ENCODE measurements at places on chromosomes 5 and 9.

GRCh38 chr5:147359101-147359500, 124.3 kb downstream of the STK32A start:
- no peak for DNase-seq

DNA sequence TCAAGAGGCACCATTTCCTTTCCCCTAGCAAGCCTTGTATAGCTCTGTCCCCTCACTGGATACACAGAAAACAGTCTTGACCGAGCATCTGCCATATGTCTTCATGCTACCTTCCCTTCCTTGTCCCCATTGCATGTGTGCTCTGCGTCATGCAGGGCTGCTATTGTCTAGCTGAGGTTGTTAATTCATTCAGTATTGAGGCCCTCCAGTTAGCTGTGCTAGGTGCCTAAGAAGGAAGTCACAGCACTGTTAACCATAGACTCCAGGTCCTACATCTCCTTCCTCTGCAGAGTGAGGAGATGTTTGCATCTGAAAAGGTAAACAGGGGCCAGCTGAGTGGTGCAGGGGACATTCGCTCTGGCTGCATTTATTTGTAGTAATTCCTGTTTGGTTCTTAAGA, 48.2 kb downstream of the SLC1A3 start:
- no peak for DNase-seq

- DNase-seq = no peak
Measured at GRCh38 chr9:25733336-25733982, 55.2 kb upstream of the TUSC1 start.

GRCh38 chr9:15135164-15135792, 171.7 kb downstream of the TTC39B start:
- DNase-seq = peak; percentile 80

DNA sequence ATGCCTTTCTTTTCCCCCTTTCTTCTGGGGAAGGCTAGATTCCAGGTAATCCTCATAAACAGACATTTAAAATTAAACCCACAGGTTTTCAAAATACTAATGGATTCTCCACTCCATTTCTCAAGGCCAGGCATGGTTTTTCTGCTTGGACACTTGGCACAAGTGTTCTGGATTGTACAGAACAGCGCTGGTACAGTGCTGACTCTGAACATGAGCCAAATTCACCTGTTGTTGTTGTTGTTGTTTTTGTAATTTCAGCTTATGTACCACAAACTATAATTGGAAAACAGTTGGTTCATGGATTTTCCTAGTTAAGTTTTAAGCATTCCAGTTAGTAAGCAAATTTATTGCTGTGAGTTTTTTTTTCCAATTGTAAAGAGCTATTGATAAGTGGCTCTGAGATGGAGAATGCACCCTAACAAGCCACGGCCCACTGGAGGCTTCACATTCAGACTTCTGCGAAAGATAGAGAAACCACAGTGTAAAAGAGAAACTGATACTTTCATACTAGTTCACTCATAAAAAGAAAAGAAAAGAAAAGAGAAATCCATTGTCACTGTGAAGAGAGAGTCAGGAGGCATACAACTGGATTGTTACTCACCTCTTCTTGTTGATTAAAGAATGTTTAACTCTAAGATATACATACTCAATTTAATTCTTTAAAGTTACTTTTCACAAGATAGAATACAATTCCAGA, 16.2 kb upstream of the ITGA1 start:
- no peak for DNase-seq

GRCh38 chr5:143328589-143329220, 74.8 kb downstream of the NR3C1 start:
- DNase-seq = no peak

- DNase-seq = no peak
Measured at GRCh38 chr9:21266733-21267484, 27.1 kb upstream of the IFNA14 start.

GRCh38 chr5:143065996-143066522, 295.9 kb downstream of the ARHGAP26 start:
- DNase-seq = no peak

DNA sequence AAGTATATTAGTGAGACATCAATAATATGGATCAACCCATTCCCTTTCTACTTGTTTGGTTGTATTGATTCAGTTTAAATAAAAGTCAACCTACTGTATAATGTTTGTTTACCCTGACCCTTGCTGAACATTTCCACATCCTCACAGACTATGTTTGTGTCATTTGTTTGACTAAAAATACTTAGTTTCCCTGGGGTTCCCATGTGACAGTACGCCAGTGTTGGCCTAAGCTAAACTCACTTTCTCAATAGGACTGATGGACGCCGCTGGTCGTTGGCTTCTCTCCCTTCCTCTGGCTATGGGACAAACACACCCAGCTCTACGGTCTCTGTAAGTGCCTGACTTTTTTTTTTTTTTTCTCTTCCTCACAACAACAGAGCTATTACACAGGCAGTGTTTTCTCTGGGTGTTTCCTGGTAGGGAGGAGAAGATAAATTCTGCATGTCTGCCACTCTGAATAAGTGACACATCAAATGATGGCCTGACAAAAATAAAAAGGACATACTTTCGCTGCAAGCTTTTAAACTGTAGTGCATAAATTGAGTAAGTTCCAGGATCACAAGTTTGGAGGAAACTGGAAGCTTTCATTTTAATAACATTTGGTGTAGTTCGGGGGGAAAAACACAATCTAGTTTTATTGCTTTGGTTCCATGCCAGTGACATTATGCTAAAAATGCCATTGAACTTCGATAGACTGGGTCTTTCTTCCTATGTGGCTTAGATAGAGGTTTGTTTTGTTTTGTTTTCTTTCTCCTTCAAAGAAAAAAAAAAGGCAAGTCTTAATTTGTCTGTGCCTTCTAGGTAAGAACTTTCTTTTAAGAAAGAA, 101.0 kb downstream of the CD180 start:
- no peak for DNase-seq

DNA sequence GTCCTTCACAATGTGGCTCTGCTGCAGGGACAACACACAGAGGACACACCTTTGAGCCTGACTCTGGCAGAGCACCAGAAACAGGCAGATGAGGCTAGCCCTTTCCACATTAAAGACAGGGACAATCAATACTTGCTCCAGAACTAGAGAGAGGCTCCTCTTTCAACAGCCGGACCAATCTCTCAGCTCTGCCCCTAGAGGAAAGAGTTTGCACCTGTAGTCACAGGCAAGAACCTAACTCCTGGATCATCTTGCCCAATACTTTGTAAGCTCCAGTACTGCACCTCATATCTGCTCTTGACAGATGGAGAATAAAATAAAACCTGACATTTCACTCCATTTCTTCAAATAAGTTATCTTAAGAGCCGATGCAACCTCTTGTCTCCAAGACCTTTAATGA, 52.1 kb downstream of the EPB41L4A start:
- DNase-seq = no peak

DNA sequence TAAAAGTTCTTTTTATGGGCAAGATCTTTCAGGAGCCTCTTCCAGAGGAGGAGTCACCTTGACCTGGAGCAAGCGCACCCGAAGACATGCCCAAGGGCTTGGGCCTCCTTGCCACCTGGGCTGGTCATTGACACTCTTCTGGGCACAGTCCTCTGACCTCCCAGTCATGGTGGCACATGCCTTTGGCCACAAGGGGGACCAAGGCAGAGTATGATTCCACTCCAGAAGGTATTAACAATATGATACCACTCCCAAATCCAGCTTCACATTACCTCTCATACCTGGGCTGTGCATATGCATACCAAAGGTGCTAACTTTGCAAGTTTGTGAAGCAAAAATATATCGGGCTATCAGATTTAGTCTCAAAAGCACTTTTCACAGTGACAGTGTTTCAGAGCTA, 84.6 kb downstream of the MAST4 start:
- DNase-seq = no peak

GRCh38 chr5:158811921-158812320, 287.8 kb downstream of the EBF1 start:
- no peak for DNase-seq

- DNase-seq = no peak
Measured at GRCh38 chr5:7856855-7857254, 5.9 kb upstream of the CFAP90 start.

GRCh38 chr5:178466342-178466741, 123.9 kb downstream of the COL23A1 start:
- DNase-seq = no peak

GRCh38 chr9:133202688-133203453, 6.2 kb downstream of the OBP2B start:
- no peak for DNase-seq

- no peak for DNase-seq
Measured at GRCh38 chr9:84228130-84228720, 112.3 kb downstream of the SLC28A3 start.

DNA sequence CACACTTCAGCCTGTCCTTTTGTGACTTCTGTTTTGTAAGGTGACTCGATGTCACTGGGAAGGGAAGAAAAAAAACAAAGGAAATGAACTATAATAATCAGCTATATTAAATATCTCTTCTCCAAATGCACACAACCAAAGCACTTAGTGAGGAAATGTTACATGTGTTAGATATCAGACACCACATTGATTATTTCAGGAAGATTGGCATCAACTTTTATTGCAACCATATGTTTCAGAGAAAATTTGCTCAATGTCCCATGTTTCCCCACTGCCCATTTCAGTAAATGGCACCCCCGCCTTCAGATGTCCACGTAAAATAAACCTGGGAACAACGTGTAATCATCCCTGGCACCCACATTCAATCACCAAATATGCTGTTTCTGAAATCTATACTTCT, 151.8 kb downstream of the EPB41L4A start:
- no peak for DNase-seq

Measured in fibroblast of skin of right biceps (primary cell).